ENCODE measurements at places on chromosomes 4 and X. TPM values are rescaled to one million over a fixed set of nuclear protein-coding genes. Genes with fewer than 3 reads are reported as not detected.

- DNase-seq = no peak
These were observed 678 bp downstream of the BMP3 start for GRCh38 chr4:81030981-81031791.

Gene SCD5
- 14.7 TPM for total RNA-seq

DNA sequence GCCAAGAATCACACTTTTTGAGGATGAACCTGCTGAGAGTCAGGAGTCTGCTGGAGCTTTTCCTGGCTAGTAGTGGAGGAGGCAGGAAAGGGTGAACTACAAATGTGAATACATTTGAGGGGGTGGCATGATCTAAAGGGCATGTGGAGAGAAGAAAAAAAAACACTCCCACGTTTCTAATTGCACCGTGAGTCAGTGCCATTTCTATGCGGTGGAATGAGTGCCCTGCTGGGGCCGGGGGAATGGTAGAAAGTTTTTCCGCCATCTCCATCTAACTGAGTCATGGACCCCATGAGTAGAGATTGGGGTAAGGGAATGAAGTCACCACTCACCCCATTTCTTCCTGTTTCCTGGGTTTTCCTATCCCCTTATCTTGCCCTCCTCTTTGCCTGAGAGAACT is 19.8 kb downstream of the BEX3 start:
- no peak for DNase-seq

DNA sequence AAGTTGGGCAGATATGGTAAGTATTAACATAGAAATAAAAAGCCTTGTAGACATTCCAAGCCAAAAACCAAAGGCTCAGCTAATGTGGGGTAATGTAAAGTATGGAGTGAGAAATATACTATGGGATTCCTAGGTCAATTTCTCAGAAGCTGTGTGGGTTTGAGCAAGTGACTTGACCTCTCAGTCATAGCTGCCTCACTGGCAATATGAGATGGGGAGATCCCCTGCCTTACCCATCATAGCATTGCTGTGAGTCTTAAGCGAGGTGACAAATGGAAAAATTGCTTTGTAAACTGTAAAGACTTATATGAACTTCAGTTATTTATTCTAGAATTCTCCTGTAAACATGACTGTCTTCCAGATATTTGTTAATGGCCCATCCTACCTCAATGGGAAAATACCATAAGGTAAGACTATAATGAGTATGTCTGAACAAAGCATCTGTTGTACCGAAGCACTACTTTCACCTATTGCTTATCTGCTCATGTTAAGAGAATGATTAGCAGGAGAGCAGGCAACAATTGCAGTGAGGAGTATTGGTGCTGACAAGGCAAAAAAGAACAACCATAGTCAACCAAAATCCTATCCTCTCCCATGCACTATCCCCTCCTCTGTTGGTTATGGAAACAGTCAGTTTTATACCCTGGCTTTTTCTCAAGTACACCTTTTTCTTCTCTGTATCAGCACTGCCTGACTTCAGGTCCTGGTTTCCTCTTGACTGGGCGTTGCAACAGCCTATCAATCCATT is 44.1 kb upstream of the TRPC3 start:
- DNase-seq = no peak

Gene ADGRL3
- 4.2 TPM for total RNA-seq

DNA sequence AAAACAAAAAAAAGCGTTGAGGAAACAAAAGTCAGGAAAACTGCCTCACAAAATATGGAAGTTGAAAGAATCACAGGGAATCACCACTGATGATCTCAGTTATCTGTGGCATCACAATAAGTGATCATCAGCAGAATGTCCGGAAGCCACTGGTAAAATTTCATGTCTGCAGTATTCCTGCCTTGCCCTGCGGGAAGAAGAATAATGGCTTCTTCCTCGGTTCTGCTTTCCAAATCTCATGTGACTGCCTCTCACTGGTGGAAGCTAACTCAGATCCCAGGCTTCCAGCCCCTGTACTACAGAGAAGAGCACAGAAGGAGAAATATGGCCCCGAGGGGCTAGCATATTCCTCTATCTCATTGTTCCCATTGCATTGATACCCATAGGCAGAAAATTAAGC is 12.7 kb upstream of the ZNF330 start:
- DNase-seq = no peak

GRCh38 chr4:117154251-117154650 is 68.9 kb upstream of the TRAM1L1 start:
- no peak for DNase-seq

DNA sequence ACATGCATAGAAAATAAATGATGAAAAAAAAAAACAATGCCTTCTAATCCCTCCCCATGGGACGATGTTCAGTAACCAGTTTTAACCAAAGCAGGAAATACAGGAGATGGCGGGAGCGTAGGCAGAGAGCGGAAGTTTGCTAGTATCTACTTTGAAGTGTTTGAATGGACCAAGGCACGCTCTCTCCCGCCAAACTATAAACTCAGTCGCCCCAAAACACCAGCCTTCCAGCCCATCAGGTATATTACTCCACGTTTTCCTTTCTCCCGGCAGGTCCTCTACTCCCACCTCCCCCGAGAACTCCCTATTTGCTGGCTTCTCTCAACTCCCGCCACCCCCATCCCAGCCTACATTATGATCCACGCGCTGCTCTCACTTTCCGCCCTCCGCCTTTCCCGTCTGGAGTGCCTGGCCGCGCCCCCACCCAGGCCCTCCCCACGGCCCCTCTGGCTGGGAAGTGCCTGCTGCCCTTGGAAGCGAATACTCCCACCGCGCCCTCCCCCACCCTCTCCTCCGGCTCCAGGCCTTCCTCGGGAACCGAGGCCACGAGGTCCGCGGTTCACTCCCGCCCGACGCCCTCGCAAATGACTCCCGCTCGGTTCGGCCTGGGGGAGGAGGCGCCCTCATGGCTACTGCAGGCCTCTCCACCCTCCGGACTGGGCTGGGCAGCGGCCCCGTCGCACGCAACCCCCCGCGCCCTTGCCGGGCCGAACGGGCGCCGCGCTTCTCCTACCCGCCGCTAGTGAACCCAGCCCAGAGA is 723 bp downstream of the DHX15 start:
- peak; percentile 31 for DNase-seq

All from breast epithelium (tissue), 4 donors.